ENCODE measurements at places on chromosomes 3 and 15.

GRCh38 chr15:100834731-100835130 is 44.9 kb upstream of the ALDH1A3 start:
- DNase-seq, result no peak

- DNase-seq, result no peak
Observed at GRCh38 chr3:12280357-12280806, 8.5 kb upstream of the PPARG start.

GRCh38 chr15:43225201-43225949 is 4.6 kb upstream of the EPB42 start:
- peak; percentile 4 for DNase-seq

GRCh38 chr3:101413656-101414055 is 93.3 kb upstream of the IMPG2 start:
- no peak for DNase-seq

- DNase-seq, result no peak
Observed at GRCh38 chr3:170046269-170047132, 8.7 kb downstream of the GPR160 start.

GRCh38 chr15:55816017-55816416 is 73.1 kb upstream of the PRTG start:
- no peak for DNase-seq

- no peak for DNase-seq
Observed at GRCh38 chr3:113174801-113175485, 36.4 kb upstream of the BOC start.

Measured in effector CD8-positive, alpha-beta T cell (primary cell).